ENCODE measurements at places on chromosomes 6 and 20.

- DNase-seq = no peak
Measured at GRCh38 chr20:50415516-50416268, 94.5 kb upstream of the PTPN1 start.

DNA sequence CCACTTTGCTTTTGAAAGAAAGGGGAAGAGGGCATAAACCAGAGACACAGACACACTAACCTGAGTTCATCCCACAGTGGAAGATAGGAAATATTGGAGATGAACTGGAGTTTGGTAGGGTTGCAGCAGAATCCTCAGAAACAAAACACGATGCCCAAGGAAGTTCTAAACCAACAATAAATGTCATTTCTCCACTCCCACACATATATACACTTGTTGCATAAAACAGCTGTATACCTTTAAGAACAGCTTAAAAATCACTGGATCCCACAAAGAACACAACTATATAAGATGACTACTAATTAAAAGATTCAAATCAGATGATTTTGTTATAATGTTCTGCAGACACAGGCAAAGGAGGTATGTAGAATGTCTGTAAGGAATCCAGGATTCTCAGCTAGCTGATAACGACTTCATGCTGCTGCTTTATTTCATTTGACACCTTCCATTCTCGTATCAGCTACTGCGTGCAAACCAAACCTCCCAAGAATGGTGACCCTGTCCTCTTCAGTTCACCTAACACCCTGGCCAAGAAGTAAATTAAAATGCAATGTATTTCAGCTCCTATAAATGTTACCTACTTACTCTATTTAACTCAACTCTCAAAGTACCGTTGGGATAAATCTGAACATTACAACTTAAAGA lies 14.3 kb downstream of the KIF13A start:
- DNase-seq = no peak

GRCh38 chr20:4227085-4227821 lies 211.9 kb upstream of the RNF24 start:
- DNase-seq = no peak

GRCh38 chr6:120198033-120198432 lies 848.5 kb upstream of the MAN1A1 start:
- DNase-seq = no peak

DNA sequence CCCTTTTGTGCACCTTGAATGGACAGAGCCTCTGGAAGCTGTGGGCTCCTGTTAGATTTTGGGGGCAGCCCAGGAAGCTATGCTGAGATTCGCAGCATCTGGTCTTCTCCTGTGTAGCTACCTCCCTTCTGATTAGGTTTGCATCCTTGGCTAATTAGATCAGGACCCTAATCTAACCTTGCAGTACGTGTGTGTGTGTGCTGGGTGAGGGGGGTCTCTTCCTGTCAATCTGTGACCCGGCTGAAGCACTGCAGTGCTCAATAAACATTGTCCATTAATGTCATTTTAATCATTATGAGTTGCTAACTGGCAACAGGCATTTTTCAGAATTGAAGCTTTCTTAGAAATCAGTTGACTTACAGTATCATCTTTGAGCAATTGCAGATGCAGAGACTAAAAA lies 229.1 kb upstream of the STXBP5 start:
- DNase-seq = no peak

- DNase-seq = no peak
Measured at GRCh38 chr6:156715839-156716238, 61.3 kb upstream of the ARID1B start.

DNA sequence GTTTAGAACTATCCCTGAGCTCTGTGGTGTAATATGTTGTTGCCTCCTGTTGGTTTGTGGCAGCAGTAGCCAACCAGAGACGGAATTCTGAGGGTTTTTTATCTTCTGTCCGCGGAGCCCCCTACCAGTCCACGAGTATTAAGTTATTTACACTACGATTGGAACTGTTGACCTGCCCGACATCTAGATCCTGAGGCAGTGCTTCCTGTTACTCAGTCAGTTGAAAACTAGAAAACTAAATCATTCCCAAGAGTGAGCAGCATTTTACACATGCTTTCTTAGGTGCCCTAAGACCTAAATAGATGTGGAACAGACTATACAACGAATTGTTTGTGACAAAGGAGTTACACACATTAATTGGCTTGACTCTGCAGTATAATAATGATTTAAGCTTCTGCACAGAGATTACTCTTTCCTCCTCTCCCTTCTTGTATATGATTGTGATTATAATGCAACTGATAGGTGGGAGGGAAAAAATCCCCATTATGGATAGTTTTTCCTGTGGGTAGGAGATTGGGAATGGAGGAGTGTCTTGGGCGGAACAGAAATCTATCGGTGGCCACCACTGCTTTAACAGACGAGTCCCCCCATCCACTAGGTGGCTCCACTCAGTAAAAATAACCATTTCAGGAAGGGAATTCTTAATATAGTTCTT lies 1.7 kb downstream of the LOC128125822 start:
- peak; percentile 10 for DNase-seq

- DNase-seq = no peak
Measured at GRCh38 chr20:13213335-13213734, 7.7 kb upstream of the ISM1 start.

GRCh38 chr6:147675281-147675680 lies 166.8 kb downstream of the SAMD5 start:
- DNase-seq = no peak

DNA sequence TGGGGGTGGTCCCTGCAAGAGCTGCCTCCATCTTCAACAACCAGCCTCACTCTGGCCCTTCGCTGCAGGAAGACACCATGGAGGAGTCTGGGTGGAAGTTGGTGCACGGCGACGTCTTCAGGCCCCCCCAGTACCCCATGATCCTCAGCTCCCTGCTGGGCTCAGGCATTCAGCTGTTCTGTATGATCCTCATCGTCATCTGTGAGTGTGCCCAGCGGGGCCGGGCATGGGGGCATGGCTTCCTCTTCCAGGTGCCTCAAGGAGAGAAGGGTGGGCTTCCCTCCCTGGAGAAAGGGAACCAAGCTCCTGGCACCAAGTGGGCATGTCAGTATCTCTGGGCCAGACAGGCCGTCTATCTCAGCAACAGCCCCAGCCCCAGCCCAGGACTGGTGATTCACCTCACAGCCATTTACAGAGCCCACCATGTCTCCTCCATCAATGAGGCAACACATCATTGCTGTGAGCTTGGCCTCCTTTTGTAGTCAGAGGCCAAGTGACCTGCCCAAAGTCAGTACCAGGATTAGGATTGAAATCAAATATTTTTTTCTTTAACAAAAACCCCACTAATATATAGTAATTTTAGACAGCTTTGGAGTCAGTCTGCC lies 40.2 kb downstream of the TM9SF4 start:
- DNase-seq = no peak

- DNase-seq = no peak
Measured at GRCh38 chr6:69578361-69578890, 218.4 kb downstream of the LMBRD1 start.

- no peak for DNase-seq
Measured at GRCh38 chr20:32621891-32622584, 36.9 kb upstream of the NOL4L start.

- no peak for DNase-seq
Measured at GRCh38 chr6:89058627-89059026, 21.9 kb upstream of the PNRC1 start.

GRCh38 chr20:37265152-37265551 lies 3.5 kb upstream of the GHRH start:
- DNase-seq = no peak

DNA sequence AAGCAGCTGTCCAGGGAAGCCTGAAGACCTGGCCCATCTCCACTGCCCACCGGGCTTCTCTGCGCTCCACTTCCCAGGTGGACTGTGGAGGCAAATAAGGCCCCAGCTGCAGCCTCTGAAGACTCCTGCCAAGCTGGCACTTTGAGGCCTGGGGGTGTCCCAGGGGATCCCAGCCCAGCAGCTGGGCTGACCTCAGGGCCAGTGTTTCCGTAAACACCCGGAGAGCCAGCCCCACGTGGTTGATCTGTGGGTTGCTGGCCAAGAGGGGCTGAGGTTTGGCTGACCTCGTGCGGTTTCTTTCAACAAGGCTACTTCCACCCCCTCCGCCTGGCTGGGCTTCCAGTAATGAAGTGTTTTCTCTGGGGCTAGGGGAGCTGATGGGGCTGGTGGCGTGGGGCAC lies 12.4 kb upstream of the CCN5 start:
- DNase-seq = no peak

DNA sequence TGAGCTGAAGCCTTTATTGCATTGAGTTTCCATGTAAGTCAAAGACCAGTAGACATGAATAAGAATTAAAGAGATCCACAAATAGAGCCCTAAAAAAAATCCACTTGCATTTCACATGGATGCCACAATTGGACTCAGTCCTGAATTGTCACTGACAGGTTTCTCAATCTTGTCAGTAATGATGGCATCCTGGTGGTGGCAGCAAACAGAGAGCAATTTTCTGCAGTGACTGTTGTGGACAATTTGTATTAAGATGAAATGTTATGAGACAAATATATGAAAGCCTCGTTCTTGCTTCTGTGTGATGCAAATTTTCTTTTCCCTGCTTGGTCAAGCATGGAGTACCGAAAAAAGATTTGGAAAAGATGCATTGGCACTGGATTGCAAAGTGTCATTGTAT lies 278.9 kb downstream of the SAMD5 start:
- no peak for DNase-seq
